Keratinocyte (primary cell): ENCODE measurements at places on chromosomes 2 and 18. TPM values are rescaled to one million over a fixed set of nuclear protein-coding genes. Genes with fewer than 3 reads are reported as not detected.

Gene SNORC
- polyA plus RNA-seq = 0.66 to 1.3 TPM (median 0.83 TPM) in 3 replicates

Gene AGXT
- not detected in 3 replicates for polyA plus RNA-seq

Gene GPR17
- polyA plus RNA-seq = not detected in 3 replicates

Gene POTEI
- polyA plus RNA-seq = not detected in 3 replicates

Gene ARHGAP15
- polyA plus RNA-seq = 0.21 TPM in 1 of 3 replicates, not detected in the others

Gene KCNG2
- polyA plus RNA-seq = not detected in 3 replicates

Gene TTC39C
- 13.3 to 26.8 TPM (median 25.0 TPM) in 3 replicates for polyA plus RNA-seq

Gene DSG4
- 0.18 to 0.50 TPM (median 0.19 TPM) in 3 replicates for polyA plus RNA-seq

GRCh38 chr2:182019731-182020130 is 34.1 kb downstream of the PPP1R1C start:
- no peak overlapping the region for H3K4me3 ChIP-seq
- no peak overlapping the region for H3K27ac ChIP-seq
- H3K36me3 ChIP-seq = no peaks in the 10 kb centered on the region

GRCh38 chr2:57460396-57461276 is 586.0 kb upstream of the VRK2 start:
- H3K27me3 ChIP-seq = no peaks in the 10 kb centered on the region
- no peaks in the 10 kb centered on the region for H3K4me1 ChIP-seq
- H3K4me3 ChIP-seq = no peak overlapping the region
- no peaks in the 10 kb centered on the region for H3K36me3 ChIP-seq
- H3K27ac ChIP-seq = no peak overlapping the region

DNA sequence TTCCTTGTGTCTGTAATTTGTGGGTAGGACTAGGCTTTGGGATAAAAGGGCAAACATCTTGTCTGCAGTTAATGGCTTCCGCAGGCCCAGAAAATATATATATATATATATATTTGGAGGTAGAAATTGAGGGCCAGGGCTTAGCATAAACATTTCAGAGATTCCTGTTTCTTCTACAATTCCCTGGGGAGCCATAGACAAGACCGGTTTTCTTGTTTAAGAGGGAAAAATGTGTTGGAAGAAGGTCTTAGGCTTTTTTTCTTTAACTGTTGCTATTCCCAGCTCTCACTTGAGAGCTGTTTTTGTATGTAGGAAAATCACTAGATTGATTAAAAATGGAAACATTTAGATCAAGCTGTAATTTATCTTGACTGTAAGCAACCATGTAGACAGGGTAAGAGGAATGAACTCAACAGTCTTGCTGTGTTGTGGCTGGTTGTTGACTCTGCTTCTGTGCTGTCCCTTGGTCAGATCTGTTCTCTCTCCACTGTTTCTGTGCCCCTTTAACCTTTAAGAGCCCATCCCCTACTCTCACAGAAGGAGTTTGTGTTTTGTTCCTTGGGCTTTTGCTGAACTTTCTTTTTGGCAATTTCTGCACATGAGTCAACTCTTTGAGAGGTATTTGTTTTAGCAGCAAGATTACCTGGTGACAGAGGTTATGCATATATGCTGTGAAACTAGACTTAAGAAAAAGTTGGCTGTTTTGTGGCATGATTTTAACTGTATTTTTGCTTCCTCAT is 58.3 kb downstream of the EFEMP1 start:
- no peak for DNase-seq
- H3K36me3 ChIP-seq = peaks cover 4% of the 10 kb centered on the region
- H3K4me3 ChIP-seq = no peak overlapping the region
- peaks cover 27% of the 10 kb centered on the region for H3K4me1 ChIP-seq

GRCh38 chr2:70922235-70923234 is 13.2 kb upstream of the ATP6V1B1 start:
- no peaks in the 10 kb centered on the region for H3K36me3 ChIP-seq
- no peak for DNase-seq
- H3K27me3 ChIP-seq = peaks cover 6% of the 10 kb centered on the region
- H3K4me3 ChIP-seq = no peak overlapping the region
- H3K4me1 ChIP-seq = no peaks in the 10 kb centered on the region

GRCh38 chr18:48800876-48801727 is 149.7 kb downstream of the SMAD7 start:
- no peak overlapping the region for H3K27ac ChIP-seq
- no peak for DNase-seq

DNA sequence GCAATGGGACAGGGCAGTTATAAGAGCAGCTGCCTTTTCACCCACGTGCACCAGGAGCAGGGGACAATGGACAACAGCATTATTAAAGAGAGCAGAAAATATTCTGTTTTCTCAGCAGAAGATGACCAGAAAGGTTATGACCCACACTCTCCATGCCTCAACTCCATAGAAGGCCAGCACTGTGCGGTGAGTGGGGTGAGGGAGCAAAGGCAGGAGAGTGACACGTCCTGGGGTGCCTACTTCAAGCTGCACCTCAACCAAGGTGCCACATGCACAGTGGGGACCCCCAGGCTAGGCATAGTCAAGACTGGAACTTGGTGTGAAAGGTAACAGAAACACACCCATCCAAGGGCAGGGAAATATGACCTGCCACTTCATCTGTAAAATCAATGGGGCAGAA is 50.4 kb downstream of the POLR1A start:
- H3K4me3 ChIP-seq = no peak overlapping the region
- no peaks in the 10 kb centered on the region for H3K27me3 ChIP-seq
- no peak overlapping the region for H3K27ac ChIP-seq
- no peak for DNase-seq
- H3K36me3 ChIP-seq = peaks cover 28% of the 10 kb centered on the region

DNA sequence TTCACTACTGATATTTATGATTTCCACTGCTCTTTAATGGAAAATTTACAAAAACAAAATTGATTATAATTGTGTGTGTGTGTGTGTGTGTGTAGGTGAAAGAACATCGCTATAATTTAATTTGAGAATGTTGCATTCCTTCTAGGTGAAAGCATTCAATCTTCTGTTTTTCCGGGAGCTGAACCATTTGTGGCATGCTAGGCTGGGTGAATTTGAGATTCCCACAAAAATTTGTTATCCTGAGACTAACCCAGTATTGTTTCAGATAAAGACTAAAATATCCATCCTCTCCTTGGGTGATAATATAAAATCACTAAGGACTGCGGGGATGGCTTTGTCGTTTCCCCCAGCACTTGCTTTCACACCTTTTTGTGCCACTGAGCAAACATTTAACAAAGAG is 911.2 kb upstream of the PIK3C3 start:
- no peak overlapping the region for H3K4me3 ChIP-seq
- no peaks in the 10 kb centered on the region for H3K4me1 ChIP-seq
- no peak overlapping the region for H3K27ac ChIP-seq
- no peak for DNase-seq
- H3K27me3 ChIP-seq = no peaks in the 10 kb centered on the region
- no peaks in the 10 kb centered on the region for H3K36me3 ChIP-seq

GRCh38 chr18:74818516-74819175 is 221.0 kb downstream of the ZNF407 start:
- no peak overlapping the region for H3K4me3 ChIP-seq
- no peaks in the 10 kb centered on the region for H3K27me3 ChIP-seq
- no peaks in the 10 kb centered on the region for H3K36me3 ChIP-seq
- no peaks in the 10 kb centered on the region for H3K4me1 ChIP-seq
- DNase-seq = no peak
- no peak overlapping the region for H3K27ac ChIP-seq

DNA sequence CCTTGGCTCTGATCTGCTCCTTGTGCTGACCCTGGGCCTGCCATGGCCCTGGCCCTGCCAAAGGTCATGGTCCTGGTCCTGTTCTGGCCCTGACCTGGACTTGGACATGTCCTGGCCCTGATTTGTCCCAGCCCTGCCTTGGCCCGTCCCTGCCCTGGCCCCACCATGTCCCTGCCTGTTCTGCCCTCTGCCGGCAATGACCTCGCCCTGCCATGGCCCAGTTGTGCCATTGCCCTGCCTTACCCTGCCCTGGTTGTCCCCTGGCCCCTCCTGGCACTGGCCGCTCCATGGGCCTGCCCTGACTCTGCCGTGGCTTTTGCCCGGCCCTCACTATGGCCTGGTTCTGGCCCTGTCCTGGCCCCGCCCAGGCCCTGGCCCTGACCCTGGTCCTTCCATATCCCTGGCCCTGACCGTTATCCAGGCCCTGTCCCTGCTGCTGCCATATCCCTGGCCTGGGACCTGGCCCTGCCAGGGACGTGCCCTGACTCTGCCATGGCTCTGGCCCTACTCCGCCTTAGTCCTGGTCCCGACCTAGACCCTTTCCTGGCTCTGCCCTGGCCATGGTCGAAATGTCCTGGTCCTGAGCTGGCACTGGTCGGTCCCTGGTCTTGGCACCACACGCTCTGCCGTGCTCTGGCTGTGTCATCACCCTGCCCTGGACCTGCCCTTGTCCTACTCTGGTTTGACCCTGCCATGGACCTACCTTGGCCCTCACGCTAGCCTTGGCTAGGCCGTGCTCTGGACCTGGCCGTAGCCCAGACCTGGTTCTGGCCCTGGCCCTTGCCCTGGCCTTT is 6.8 kb upstream of the ANKRD62 start:
- H3K4me1 ChIP-seq = no peaks in the 10 kb centered on the region
- no peak overlapping the region for H3K4me3 ChIP-seq
- no peaks in the 10 kb centered on the region for H3K36me3 ChIP-seq
- H3K27ac ChIP-seq = no peak overlapping the region
- H3K27me3 ChIP-seq = no peaks in the 10 kb centered on the region

- H3K27ac ChIP-seq = no peak overlapping the region
- no peaks in the 10 kb centered on the region for H3K4me1 ChIP-seq
- H3K4me3 ChIP-seq = no peak overlapping the region
- no peak for DNase-seq
- no peaks in the 10 kb centered on the region for H3K36me3 ChIP-seq
These were observed 377.1 kb upstream of the HS6ST1 start for GRCh38 chr2:128695646-128696220.

GRCh38 chr2:109545828-109546713 is 67.7 kb downstream of the SEPTIN10 start:
- H3K4me3 ChIP-seq = no peak overlapping the region
- no peak for DNase-seq

DNA sequence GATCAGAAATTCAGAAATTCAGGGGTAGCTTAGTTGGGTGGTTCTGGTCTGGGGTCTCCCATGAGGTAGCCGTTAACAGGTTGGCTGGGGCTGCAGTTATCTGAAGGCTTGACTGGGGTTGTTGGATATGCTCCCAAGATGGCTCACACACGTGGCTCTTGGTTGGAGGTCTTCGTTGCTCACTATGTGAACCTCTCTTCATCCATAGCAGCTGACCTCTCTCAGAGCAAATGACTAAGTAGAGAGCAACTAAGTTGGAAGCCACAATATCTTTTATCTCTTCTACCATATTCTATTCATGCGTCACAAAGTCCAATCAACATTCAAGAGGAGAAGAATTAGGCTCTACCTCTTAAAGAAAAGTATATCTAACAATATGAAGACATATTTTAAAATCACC is 38.7 kb upstream of the SERTAD2 start:
- no peak overlapping the region for H3K27ac ChIP-seq
- no peak overlapping the region for H3K4me3 ChIP-seq
- no peaks in the 10 kb centered on the region for H3K4me1 ChIP-seq
- no peak for DNase-seq
- no peaks in the 10 kb centered on the region for H3K36me3 ChIP-seq

GRCh38 chr2:195330513-195330956 is 326.5 kb upstream of the SLC39A10 start:
- no peaks in the 10 kb centered on the region for H3K36me3 ChIP-seq
- H3K27ac ChIP-seq = no peak overlapping the region
- no peak for DNase-seq
- H3K4me1 ChIP-seq = no peaks in the 10 kb centered on the region
- no peaks in the 10 kb centered on the region for H3K27me3 ChIP-seq

GRCh38 chr2:230512955-230513748 is 97.2 kb downstream of the SP100 start:
- DNase-seq = no peak
- no peaks in the 10 kb centered on the region for H3K36me3 ChIP-seq
- no peak overlapping the region for H3K27ac ChIP-seq
- no peaks in the 10 kb centered on the region for H3K4me1 ChIP-seq
- no peak overlapping the region for H3K4me3 ChIP-seq

DNA sequence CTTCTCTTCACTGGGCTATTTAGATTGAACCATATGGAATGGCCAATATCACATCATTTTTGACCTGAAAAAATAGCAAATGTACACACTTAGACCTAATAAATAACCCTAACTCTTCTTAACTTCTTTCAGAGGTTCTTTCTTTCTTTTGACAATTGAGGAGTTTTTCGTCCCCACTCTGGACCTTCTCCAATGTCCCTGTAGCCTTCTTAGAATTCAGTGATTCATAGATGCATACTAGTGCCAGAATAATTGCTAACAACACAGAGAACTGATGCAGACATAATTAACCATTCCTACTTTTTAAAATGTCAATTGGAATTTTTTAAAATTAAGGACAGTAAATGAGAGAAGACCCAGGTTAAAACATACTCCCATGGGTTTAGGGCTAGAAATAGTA is 20.0 kb downstream of the DAPL1 start:
- H3K36me3 ChIP-seq = no peaks in the 10 kb centered on the region
- no peak for DNase-seq
- H3K4me3 ChIP-seq = no peak overlapping the region
- no peak overlapping the region for H3K27ac ChIP-seq
- H3K27me3 ChIP-seq = no peaks in the 10 kb centered on the region

DNA sequence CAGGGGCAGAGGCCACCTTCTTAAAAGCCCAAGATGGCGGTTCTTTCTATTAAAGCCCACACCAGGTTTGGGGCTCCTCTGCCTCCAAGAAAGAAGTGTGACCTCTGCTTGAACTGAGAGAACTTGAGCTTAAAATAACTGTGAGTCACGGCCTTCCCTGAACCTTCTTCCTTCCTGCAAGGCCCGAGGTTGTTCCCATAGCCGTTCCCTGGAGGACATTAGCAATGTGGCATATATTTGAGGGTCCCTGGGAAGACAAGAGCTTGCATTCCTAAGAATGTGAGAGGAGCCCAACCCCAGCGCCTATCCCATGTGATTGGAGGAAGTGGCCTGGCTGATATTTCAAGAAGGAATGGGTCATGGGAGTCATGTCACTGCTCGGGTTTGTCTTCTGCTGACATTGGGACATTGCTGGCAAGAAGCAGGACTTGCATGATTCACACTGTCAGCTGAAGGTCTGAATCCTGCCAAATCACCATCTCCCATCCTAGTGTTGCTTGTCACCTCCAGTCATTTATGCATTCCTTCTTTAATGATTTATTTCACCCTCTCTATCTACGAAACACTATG is 168.1 kb downstream of the TRIB2 start:
- peaks cover 5% of the 10 kb centered on the region for H3K4me1 ChIP-seq
- no peak for DNase-seq
- no peak overlapping the region for H3K4me3 ChIP-seq
- no peaks in the 10 kb centered on the region for H3K36me3 ChIP-seq

GRCh38 chr18:51162617-51163016 is 34.9 kb downstream of the MEX3C start:
- H3K27me3 ChIP-seq = no peaks in the 10 kb centered on the region
- no peaks in the 10 kb centered on the region for H3K4me1 ChIP-seq
- no peak overlapping the region for H3K4me3 ChIP-seq
- no peaks in the 10 kb centered on the region for H3K36me3 ChIP-seq
